Suprapubic skin (tissue), 4 donors: ENCODE measurements at places on chromosomes 3 and 15. TPM values are rescaled to one million over a fixed set of nuclear protein-coding genes. Genes with fewer than 3 reads are reported as not detected.
A peak's percentile ranks its signal among the peaks of the same experiment; 100 is the strongest.

- no peak for DNase-seq
These were observed 188.4 kb downstream of the ABHD5 start for GRCh38 chr3:43879166-43879565.

DNA sequence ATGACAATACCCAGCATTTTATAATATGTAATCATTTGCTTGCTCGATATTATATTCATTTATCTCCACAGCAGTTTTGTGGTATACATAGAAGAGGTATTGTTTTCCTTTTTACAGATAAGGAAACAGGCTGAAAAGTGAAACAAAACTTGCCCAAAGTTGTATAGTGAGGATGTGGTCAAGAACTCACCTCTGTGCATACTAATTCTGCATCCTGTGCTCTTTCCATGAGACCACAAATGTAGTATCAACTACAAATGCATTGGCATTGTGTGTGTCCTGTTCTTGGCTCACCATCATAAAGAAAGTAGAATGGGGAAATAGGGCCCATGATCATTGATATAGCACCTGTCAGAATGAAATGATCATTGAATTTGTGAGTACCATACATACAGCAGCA is 167.3 kb downstream of the NECTIN3 start:
- DNase-seq: no peak

GRCh38 chr3:16329036-16329825 is 64.2 kb downstream of the OXNAD1 start:
- DNase-seq: no peak

DNA sequence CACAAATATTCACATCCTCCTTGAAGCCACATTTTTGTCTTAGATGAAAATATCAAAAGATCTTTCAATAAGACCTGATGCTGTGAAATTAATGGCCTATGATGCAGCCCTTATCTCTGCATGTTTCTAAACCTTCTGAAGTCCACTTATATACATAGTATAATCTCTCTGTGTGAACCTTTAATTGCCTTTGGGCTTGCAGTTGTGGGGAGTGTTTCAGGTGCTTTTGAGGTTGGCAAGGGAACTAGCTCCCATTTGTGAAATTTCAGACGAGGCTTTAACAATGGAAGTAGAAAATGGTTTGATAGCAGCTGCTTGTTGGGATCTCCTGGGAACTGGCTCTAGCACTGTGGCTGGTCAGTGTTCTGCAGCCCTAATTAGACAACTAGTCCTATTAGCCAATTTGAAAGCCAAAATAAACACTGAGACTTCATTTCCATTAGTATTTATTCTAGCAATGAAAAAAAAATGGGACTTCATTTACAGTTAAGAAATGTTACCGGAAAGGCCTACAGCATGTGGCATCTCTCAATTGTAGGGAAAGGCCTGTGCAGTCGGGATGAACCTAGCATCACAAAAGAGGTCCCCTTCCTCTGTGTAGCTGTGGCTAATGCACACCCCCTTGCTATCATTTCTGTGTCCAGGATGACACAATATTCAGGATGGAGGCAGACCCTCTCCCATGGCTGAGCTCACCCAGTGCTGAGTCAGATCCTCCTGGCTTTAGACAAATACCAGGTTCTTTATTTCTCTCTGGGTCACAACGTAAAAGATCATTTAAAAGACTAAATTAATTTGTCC is 140.7 kb upstream of the TRIM42 start:
- DNase-seq: no peak

ANKRD63 gene
- not detected for total RNA-seq

- DNase-seq: no peak
These were observed 955 bp downstream of the CDCP1 start for GRCh38 chr3:45145223-45145622.

GNB4 gene
- total RNA-seq: 77.6 TPM

DNA sequence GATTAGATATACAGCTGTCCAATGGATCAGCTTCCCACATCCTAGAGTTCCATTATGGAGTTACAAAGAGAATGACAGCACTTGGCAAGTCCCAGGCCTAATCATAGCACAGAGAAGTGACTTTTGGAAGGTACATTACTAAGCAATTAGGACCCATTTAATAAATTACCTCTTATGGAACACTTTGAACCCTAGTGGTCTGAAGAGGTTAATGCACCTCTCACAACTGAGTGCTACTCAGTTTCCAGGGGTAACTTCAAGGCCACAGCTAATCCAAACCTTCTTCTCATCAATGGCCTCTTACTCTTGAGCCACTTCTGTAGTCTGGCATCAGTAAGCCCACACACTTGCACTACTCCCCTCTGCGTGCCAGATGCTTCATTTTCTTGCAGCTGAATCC is 34.9 kb upstream of the MEIS2 start:
- no peak for DNase-seq

DNA sequence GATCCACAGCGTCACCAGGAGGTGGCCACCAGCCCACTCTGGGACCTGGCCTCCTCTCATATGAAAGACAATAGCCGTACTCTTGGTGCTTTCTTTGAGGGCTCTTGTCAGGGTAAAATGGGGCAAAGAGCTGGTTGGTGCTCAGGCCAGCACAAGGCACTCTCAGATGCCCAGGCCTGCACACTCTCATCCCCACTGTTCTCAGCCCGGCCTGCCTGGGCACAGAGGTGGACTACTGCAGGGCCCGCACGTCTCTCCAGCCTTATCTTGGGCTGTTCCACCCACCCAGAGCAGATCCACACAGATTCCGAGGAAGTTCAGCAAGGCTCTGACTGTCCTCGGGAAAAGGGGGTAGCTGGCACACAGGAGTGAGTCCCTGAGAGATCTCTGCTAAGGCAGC is 122.8 kb upstream of the PRR20G start:
- peak; percentile 24 for DNase-seq

GRCh38 chr3:51798411-51798963 is 19.4 kb upstream of the IQCF6 start:
- DNase-seq: no peak

GRCh38 chr3:39088889-39089288 is 18.5 kb downstream of the GORASP1 start:
- no peak for DNase-seq
